Tibial artery (tissue), 4 donors: ENCODE measurements at places on chromosomes 5 and 9.

GRCh38 chr5:65512170-65512937, 30.6 kb upstream of the ADAMTS6 start:
- no peak for DNase-seq

DNA sequence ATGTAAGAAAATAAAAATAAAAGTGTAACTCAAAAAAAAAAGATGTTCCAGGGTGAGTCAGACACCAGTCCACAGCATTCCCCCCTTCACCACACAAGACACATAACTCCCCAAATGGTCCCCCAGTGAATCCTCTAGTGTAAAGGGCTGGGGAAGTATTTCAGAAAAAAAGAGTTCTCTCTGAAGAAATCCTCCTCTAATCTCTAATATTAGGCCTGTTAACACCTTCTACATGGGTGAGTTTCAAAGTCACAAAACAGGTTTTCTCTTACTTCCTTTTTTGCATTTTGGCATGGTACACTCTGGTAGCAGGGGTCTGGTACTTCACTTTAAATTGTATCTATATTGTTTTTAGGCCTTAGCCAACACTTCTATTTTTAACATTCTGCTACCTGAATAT, 28.2 kb downstream of the RNF145 start:
- DNase-seq = no peak

DNA sequence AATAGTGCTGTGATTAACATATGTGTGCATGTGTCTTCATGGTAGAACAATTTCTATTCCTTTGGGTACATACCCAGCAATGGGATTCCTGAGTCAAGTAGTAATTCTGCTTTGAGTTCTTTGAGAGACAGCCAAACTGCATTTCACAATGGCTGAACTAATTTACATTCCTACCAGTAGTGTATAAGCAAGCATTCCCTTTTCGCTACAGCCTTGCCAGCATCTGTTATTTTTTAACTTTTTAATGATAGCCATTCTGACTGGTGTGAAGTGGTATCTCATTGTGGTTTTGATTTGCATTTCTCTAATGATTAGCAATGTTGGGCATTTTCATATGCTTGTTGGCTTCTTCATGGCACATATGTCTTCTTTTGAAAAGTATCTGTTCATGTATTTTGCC, 308.5 kb downstream of the ARRDC3 start:
- DNase-seq = no peak

DNA sequence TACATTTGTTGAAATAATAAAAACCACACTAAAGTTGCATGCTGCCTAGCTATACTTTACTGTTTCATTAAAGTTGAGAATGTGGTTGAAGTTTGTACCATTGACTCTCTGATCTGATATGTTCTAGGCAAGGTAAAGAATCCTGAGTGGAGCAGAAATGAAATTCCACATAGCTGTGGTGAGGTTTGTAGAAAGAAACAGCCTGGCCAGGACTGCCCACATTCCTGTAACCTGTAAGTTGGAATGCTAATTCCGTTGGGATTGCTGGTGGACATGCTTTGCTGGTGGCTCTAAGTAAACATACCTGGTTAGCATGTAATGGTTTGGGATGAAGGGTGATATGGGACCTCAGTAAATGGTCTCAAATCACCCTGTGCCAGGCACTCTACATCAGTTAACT, 16.8 kb downstream of the NFX1 start:
- no peak for DNase-seq

- no peak for DNase-seq
Observed at GRCh38 chr5:65699338-65699737, 22.6 kb downstream of the SGTB start.

GRCh38 chr9:127628758-127629467, 16.8 kb downstream of the STXBP1 start:
- DNase-seq = no peak

- DNase-seq = no peak
Observed at GRCh38 chr5:152246401-152246800, 158.7 kb downstream of the NMUR2 start.

GRCh38 chr9:2486988-2487387, 134.6 kb upstream of the VLDLR start:
- DNase-seq = no peak

DNA sequence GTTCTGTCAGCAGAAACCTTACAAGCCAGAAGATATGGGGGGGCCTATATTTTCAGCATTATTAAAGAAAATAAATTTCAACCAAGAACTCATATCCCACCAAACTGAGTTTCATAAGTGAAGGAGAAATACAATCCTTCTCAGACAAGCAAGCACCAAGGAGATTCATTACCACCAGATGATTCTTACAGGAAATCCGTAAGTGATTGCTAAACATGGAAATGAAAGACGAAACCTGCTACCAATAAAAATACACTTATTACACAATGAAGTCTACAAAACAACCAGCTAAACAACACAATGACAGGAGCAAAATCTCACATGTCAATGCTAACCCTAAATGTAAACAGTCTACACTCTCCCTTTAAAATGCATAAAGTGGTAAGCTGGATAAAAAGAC, 17.8 kb upstream of the C9orf72 start:
- no peak for DNase-seq

- DNase-seq = peak; percentile 49
Observed at GRCh38 chr9:91811024-91811909, 138.8 kb downstream of the ROR2 start.

DNA sequence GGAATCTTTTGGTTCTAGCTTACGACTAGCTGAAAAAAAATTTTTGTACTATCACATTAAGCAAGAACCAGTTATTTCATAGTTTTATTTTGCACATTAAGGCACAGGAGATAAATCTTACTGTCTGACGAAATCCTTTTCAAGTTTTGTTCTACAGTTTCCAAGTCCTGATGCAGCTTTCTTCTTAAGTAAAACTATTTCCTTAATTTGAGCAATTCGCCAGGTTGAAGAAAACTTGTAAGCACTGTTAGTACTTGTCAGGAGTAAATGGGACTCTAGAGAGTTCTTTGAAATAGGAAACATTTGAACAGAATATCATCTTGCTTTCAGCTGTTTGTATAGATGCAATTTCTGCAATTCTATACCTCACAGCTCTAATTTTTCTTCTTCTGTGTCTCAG, 318.8 kb upstream of the ELAVL2 start:
- DNase-seq = no peak

DNA sequence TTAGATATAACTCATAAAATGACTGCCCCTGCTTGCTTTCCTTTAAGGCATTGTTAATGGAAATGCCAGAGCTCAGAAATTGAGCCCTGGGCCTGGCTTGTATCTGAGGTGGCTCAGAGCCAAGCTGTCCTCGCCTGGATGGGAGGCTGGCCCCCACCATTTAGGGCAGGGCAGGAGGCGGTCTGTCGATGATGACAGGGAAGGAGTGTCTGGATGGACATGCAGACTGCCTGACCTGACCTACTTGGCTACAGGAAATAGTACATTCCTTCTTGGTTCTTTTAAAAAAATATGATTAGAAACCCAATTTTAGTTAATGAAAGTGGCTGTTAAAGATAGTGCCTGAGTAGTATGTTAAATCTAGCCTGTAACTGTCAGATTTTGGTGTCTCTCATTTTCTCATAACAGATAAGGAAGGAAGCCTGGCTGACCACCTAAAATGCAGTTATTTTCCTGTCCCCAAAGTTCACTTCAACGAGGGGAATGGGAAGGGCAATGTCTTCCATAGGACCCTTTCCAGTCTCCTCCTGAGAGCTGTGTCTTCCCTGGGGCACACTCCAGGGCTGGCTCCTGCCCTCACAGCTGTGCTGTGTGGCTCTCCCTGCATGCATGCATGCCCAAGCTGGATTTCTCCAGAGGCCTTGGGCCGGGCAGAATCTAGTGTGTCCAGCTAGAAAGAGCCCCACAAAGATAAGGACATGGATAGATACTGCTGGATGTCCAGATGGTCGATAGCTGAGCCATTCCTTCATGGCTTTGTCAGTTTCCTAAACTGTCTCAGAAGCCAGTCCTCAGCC, 42.3 kb downstream of the MACROH2A1 start:
- DNase-seq = peak; percentile 83

DNA sequence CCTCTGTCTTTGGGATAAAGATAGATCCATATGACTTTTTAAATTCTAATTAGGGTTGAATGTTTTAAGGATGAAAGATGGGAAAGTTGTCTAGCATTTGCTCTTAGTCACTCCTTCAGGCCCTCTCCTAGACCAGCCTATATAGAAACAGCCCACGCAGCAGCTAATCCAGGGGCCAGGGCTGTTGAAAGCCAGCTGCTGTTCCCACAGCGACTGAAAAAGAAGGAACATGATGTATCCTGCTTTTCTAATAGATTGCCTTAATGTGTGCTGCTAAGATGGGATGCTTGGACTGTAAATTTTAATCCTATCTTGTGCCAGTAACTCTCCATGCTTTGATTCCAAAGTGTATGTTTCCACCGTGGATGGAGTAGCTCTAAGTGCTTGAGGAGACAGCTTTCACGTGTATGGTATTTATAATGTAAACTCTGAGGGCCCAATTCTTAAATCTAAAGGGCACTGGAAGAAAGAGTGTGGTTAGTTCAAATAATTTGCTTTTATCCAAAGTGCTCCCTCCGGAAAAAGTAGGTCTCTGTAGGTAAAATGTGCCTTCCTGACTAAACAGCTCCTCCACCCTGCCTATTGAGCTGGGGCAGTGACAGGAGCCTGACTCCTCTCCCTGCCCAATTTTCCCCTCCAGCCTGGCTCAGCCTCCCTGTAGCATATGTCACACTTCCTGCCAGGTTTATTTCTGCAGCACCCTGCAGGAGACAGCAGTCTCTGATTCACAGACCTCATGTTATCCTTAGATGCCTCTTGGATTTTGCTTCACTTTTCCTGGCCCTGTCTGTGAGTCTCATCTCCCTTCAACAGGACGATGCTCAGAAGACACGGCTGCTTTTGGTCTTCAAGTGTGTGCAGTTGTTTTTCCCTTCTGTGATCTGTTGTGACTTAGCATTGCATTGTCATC, 33.2 kb downstream of the SLC36A1 start:
- no peak for DNase-seq

DNA sequence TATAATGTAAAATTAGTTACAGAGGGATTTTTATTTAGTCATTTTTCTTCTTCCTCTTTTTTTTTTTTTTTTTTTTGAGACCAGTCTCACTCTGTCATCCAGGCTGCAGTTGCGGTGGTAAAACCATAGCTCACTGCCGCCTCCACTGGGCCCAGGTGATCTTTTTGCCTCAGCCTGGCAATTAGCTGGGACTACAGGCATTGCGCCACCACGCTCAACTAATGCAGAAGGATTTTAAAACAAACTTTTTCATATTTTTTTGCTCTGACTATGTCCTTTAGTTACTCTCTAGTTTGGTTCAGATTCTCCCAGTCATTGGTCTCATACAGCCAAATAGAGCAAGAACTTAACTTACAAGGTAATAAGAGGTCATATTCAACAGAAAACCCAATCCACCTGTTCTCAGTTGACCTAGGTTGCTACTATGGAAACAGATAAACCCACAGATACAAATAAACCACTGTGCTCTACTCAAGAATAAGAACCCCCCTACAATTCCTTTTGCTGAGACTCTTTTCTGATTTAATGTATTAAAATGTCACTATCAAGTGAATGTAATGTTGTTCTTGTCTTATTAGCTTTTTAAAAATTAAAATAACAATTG, 50.1 kb upstream of the TTC39B start:
- DNase-seq = no peak

- DNase-seq = no peak
Observed at GRCh38 chr9:99345942-99346341, 123.9 kb downstream of the SEC61B start.

- no peak for DNase-seq
Observed at GRCh38 chr9:130982636-130983358, 26.2 kb upstream of the LAMC3 start.

DNA sequence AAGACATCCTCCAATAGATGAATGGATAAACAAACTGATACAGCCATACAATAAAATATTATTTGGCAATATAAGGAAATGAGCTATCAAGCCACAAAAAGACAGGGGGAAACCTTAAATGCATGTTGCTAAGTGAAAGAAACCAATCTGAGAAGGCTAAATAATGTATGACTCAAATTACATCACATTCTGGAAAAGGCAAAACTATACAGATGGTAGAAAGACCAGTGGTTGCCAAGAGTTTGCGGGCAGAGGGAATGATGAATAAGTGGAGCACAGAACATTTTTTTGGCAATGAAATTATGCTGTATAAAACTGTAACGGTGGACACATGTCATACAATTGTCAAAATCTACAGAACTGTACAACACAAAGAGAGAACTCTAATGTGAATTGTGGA, 63.3 kb downstream of the CSF2 start:
- no peak for DNase-seq
